ENCODE measurements at places on chromosomes 12 and 14.

DNA sequence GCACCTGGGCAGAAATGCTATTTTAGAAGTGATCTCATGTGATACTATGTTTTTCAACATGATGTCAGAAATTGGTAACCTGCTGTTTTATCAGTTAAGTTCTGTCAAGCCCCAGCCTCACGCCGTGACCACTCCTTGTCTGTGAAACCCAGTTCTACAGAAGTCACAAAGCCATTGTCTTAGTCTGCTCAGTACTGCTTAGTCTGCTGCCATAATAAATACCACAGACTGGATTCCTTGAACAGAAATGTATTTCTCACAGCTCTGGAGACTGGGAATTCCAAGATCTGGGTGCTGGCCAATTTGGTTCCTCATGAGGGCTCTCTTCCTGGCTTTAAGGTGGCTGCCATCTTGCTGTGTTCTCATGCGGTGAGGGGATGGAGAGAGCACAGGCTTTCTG lies 176.9 kb downstream of the PRKCH start:
- DNase-seq: no peak

- no peak for DNase-seq
These were observed 583 bp upstream of the LEMD3 start for GRCh38 chr12:65168681-65169319.

GRCh38 chr12:76738824-76739579 lies 24.9 kb upstream of the ZDHHC17 start:
- no peak for DNase-seq

- DNase-seq: no peak
These were observed 1.7 kb upstream of the AKAP6 start for GRCh38 chr14:32327255-32327961.

All from iPS DF 19.7 (cell line).